Effector memory CD4-positive, alpha-beta T cell (primary cell): ENCODE measurements at places on chromosomes 12 and 14.

DNA sequence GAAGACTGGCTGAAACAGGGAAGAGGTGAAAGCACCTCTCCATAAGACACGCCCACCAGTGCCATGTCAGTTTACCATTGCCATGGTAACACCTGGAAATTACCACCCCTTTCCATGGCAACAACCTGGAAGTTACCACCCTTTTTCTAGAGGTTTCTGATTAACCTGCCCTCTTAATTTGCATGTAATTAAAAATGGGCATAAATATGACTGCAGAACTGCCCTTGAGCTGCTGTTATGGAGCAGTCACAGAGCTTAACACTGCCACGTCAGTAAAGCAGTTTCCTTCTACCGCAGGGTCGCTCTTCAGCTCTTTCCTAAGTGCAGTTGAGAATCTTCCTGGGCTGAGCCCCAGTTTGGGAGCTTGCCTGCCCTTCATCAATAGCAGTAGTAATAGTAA lies 55.2 kb downstream of the RASSF3 start:
- DNase-seq: peak; percentile 72

DNA sequence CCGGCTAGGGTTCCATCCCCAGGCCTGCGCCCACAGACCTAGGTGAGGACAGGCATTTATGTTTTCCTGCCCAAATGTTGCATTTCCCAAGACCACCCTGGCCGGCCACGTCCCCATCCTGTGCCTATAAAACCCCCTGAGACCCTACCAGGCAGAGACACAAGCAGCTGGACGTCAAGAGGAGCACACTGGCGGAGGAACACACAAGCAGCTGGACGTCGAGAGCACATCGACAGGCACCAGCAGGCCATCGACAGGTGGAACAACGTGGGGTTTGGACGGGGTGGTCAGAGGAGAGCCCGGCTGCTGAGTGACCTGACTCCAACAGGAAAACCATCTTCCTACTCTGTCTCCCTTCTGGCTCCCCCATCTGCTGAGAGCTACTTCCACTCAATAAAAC lies 19.6 kb upstream of the LDHB start:
- no peak for DNase-seq

DNA sequence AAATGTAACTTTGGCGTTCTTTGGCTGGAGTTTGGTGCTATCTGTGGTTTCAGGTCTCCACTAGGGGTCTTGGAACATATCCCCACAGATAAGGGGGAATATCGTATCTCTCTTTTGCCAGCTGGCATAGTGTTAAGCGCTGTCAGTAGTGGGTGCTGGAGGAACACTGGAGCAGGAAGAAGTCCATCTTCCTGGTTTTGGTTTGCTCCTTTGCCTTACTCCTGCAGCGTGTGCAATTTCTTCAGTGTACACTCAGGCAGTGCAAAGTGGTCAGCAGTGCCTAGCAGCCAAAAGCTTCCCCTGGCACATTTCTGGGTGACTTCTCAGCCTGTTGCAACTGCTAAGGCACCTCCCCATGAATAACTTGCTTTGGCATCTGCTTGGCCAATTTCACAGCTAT lies 11.7 kb upstream of the RIPK3 start:
- no peak for DNase-seq

DNA sequence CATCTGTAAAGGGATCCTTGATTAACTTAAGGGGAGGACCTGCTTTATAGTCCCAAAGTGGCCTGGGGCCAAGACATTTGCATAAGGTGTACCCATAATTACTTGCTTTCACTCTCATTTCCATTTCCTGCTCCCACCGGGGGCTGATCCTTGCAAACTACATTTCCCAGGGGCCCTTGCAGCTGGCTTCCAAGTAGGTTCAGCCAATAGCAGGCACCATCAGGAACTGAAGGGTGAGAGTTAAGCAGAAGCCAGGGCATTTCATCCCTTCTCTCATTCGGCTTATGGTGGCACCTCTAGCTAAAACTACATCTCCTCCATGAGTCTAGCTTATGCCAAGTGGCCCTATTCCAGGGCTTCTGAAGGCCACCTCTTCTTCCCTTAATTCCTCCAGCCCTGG lies 88.8 kb downstream of the CCDC60 start:
- no peak for DNase-seq

DNA sequence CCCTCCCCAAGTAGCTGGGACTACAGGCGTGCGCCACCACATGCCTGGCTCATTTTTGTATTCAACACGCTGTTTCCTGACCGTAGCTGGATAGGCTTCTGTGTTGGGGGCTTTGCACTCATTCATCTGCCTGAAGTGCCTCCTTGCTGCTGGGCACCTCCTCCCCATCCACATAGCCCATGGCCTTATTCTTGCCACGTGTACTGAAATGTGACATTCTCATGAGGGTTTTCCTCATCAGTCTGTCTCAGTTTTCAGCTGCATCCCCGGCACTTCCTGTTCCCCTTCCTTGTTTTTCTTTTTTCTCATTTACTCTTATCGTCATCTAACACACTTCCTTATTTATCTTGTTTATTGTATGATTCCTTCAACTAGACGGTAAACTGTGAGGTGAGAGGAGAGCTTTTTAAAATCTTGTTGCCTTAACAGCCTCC lies 36.6 kb downstream of the RCOR1 start:
- DNase-seq: no peak

DNA sequence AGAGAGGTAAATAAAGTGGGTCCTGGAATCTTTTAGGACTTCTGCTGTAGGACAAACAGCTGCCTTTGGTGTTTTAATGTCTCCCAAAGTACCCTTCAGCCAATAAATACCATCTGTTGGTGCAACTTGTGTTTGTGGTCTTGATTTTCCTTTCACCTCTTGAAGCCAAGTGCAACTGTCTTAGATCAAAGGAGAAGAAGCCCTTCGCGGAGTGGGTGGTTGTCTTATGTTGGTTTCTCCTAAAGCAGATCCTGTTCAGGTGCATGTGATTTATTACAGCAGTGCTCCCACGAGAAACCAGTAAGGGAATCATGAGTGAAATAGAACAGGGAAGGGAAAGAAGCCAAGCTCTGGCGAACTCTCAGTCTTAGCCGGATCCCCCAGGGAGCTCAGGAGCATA lies 27.7 kb downstream of the HRK start:
- no peak for DNase-seq

DNA sequence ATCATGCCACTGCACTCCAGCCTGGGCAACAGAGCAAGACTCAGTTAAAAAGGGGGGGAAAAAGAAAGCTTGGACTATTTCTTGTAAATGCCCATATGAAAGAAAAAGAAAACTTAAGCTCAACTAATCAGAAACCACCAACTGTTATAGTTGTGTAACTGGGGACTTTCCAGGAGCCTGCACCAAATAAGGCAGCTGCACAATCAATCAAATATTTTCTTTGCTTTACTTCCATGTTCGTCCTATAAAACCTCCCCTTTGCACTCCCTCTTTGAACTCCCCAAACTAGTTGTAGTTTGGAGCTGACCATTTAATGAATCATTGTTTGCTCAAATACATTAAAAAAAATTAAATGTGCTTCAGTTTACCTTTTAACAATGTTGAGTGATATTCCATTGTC lies 54.9 kb downstream of the OTOGL start:
- no peak for DNase-seq

GRCh38 chr12:81542065-81543010 lies 216.8 kb downstream of the PPFIA2 start:
- DNase-seq: no peak

- no peak for DNase-seq
These were observed 1.3 kb downstream of the TAS2R30 start for GRCh38 chr12:11133162-11133561.

- no peak for DNase-seq
These were observed 11.2 kb downstream of the LGMN start for GRCh38 chr14:92737206-92737605.

- DNase-seq: no peak
These were observed 555.1 kb downstream of the FOXG1 start for GRCh38 chr14:29321646-29322045.

DNA sequence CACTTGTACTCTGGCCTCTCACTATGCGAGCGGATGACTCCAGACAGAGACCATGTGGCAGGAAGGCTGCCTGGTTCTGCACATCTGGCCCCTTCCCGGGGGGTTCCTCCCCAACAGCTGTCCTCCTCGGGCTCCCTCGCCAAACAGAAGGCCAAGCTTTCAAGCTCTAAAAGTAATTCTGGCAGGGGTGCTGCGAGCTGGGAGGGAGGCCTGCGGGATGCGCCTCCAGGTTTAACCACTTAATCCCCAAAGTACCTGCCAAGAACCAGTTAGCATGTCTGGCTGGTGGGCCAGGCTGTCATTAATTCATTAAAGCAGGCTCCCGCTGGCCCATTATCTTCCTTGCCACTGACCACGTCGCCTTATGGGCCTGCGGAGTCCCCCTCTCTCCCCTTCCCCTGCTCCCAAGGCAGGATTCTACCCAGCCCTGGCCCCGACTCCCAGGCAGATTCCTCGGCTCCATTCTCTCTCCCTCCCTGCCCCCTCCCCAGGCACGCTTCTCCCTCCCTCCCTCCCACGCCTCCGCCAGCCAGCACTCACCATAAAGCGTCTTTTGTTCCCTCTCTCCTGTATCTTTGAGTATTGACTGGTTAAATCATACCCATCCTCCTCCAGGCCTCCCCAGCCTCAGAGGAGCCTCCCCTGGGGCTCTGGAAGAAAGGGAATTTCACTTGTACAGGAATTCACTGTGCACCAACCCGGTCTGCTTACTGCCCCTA lies 4.9 kb downstream of the HRK start:
- DNase-seq: no peak

GRCh38 chr12:85681333-85681732 lies 154.9 kb downstream of the RASSF9 start:
- DNase-seq: no peak

- no peak for DNase-seq
These were observed 123.5 kb upstream of the KITLG start for GRCh38 chr12:88703790-88704189.

DNA sequence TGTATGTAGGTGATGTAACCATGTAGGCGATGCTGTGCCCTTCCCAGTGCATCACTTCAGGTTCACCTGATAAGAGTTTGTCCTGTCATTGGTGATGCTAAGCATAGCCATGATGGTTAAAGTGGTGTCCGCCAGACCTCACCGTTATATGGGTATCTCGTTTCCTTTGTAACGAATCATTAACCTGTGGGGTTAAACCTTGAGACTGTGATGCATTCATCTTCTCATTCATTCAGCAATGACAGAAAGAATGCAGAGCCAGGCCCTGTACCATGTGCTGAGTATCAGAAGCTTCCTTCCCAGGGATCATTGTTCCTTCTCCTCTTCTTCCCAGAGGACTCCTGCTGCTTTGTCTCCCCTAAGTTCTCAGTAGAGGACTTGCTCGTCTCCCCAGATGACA lies 84.9 kb downstream of the CCDC60 start:
- DNase-seq: no peak

- DNase-seq: no peak
These were observed 597 bp downstream of the MLF2 start for GRCh38 chr12:6752167-6752920.

DNA sequence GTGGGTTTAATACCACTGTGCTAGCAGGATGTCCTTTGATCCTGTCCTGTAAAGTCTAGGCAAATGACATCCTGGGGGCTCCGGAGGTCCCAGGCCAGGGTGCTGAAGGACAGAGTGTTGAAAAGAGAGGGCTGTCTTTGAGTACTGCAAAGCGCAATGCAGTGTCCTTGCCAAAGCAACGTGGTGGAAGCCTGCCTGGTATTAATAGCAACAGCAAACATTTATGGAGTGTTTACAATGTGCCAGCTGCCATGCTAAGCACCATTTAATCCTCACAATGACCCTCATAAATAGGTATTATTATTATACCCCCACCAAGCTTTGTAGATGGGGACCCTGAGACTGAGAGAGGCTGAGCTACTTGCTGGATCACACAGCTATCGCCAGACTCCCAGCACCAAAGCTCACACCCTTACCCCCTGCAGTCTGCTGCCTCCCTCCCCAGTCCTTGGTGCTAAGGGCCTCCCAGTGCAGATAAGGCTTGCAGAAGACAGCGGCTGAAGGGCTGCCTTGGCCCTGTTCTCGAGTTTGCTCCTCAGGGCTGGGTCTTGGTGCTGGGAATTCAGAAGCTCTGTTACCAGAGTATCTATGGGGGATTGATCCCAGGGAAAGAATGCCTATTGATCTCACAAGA lies 427.7 kb downstream of the FUT8 start:
- no peak for DNase-seq

DNA sequence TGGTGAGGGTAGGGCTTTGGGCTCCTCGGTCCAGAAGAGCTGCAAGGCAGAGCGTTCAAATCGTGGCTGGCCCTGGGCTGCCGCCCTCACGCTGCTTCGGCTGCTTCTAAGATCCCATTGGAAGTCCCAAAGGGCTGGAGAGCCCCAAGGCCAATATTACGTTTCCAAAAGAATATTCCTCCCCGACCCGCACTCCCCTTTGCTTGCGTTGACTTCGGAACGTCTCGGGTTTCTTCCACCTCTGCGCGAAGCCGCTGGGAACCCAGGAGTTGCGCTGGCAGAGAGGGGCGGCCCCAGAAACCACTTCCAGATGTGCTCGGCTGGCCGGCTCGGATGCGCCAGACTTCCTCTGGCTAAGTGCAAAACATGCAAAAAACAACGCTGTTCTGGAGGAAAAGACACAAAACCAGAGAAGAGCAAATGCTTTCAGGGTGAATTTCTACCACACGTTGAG lies at the start of gene GLT8D2:
TSS of gene GLT8D2 (minus strand) at position 285 of the 454 bp plus-strand sequence. CDS start 30,539 bp downstream, outside the sequence.
- no peak for DNase-seq

- no peak for DNase-seq
These were observed 1.1 kb upstream of the CSRP2 start for GRCh38 chr12:76879710-76880518.
